Stimulated activated naive CD4-positive, alpha-beta T cell (primary cell): ENCODE measurements at places on chromosomes 4 and X.
A peak's percentile ranks its signal among the peaks of the same experiment; 100 is the strongest.

GRCh38 chr4:4985844-4986243, 33.4 kb downstream of the CYTL1 start:
- no peak for DNase-seq

GRCh38 chr4:10731162-10731561, 46.6 kb upstream of the CLNK start:
- no peak for DNase-seq

DNA sequence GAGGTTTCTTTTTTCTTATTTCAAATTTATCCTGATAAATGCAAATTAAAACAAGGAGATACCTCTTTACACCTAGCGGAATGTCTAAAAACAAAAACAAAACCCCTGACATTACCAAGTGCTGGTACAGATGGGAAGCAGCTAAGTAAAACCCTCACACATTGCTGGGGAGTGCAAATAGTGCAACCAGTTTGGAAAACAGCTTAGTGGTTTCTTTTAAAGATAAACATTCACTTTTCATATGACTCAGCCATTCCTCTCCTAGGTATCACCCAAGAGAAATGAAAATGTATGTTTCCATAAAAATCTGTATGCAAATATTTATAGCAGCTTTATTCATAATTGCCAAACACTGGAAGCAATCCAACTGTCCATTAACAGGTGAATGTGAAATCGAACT, 84.1 kb upstream of the HELT start:
- DNase-seq, result no peak

GRCh38 chr4:54384152-54384551, 155.1 kb downstream of the PDGFRA start:
- DNase-seq, result no peak

- DNase-seq, result no peak
Measured at GRCh38 chrX:115639334-115639880, 78.4 kb downstream of the PLS3 start.

DNA sequence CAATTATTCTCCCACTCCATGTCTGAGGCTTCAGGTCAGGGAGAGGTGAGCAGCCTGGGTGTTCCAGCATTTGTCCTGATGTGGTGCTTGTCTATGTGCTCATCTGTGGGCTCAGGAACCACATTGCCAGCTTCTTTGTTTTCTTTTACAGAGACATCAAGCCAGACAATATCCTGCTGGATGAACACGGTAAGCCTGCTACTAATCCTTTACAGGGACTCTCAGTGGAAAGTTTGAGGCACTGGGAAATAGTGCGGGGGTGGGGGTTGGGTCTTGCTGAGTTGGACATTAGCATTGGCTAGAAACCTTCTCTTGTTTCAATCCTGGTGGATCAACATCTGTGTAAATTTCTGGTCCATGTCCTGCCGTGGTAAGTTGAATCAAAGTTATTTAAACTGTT, 310.3 kb downstream of the EVC2 start:
- DNase-seq, result no peak

- DNase-seq, result no peak
Measured at GRCh38 chr4:98779088-98779487, 120.7 kb upstream of the TSPAN5 start.

DNA sequence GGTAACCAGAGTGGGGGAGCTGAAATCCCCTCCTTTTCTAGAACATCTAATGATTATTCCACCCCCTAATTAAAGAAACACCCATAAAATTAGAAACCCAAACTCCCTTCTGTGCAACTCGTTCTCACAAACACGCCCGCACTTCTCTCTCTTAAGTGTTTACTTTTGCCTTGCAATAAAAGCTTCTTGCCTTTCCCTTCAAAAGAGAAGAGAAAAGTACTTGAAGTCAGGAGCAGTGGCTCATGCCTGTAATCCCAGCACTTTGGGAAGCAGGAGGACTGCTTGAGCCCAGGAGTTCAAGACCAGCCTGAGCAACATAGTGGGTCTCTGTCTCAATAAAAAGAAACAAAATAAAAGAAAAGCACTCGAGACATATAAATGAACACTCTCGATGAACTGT, 3.6 kb upstream of the GPR173 start:
- no peak for DNase-seq

- DNase-seq, result no peak
Measured at GRCh38 chr4:188778905-188779304, 639.7 kb downstream of the TRIML1 start.

- DNase-seq, result no peak
Measured at GRCh38 chr4:127905029-127905428, 24.3 kb downstream of the PLK4 start.

- DNase-seq, result no peak
Measured at GRCh38 chr4:172740434-172740833, 428.2 kb upstream of the GALNT7 start.

GRCh38 chr4:123755655-123756054, 359.1 kb downstream of the SPRY1 start:
- DNase-seq, result no peak

DNA sequence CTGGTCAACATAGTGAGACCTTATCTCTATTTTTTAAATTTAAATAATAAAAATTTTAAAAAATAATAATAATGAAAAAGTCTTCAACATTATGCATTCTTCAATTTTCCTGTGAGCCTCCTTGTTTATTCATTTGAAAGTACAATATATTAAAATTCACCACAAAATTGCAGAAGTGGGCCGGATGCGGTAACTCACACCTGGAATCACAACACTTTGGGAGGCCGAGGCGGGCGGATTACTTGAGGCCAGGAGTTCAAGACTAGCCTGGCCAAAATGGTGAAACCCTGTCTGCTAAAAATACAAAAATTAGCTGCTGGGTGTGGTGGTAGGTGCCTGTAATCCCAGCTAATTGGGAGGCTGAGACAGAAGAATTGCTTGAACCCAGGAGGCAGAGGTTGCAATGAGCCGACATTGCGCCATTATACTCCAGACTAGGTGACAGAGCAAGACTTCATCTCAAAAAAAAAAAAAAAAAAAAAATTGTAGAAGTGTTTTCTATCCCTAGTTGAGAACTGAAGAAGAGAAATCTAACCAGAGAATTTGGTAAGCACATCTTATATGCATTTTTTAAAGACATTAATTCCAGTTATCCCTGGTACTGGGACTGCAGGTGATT, 56.9 kb downstream of the RBM47 start:
- no peak for DNase-seq

DNA sequence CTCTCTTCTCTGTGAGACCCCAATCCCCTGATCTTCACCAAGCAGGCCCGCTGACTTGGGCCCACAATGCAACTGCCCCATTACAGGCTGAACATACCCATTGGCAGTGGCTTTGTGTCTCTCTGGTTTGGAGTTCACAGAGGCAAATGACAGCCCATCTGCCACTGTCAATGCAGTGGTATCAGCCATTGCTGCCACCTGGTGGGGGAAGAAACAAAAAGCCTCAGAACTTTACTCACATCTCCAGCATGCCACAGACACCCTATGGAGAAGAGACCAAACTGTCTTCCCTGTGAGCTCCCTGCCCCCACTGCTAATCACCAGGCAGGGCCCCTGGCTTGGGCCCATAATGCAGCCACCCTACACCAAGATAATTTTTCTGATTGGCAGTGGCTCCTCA, 729.3 kb upstream of the ACTRT1 start:
- DNase-seq, result no peak

DNA sequence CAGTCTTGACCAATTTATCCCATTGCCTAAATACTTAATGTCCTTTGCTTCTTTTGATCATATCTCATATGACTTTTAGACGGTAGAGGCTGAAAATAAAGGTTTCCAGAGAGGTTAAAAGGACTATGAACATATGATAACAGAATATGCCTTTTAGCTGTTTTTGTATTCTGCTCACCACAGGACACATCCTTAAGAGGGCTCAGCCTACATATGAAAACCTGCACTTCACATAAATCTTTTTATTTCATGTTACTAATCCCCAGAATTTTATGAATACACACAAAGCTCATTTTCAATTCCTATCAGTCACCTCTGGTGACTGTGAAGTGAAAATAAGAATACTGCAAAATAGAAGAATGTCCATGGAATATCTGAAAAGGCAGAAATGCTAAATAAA, 92.0 kb downstream of the GPM6A start:
- DNase-seq, result no peak

DNA sequence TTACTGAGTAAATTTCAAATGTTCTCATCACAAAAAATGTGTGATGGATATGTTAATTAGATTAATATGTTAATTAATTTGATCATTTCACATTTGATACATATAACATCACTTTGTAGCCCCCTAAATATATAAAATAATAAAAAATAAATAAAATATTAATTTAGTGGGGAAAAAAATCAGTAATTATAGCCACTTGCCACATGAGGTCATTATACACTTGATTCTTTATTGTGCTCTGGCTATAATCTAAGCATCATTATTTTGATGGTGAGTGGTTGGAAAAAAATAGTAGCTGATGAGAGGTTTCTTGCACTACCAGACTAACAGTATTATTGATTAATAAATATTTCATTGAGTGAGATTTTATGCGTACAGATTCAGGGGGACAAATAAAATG, 57.4 kb downstream of the DCK start:
- no peak for DNase-seq

DNA sequence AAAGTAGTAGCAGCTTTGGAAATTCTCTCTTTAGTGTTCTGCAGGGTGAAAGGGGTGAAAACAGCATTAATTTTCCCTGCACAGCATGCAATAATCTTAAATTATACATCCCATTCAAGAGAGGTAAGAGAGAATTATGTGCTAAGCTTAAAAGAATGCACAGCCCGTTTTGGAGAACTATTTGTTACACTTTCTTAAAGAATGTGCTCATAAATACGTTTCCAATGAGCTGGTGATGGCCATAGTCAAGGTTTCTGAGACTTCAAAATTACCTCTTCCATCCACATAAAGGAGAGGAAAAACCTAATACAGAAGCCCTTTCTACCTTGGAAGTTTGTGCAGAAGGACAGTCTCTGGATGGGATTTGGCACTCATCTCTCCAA, 766.7 kb upstream of the TENM3 start:
- no peak for DNase-seq

GRCh38 chr4:74083546-74083945, 15.4 kb downstream of the CXCL2 start:
- no peak for DNase-seq

DNA sequence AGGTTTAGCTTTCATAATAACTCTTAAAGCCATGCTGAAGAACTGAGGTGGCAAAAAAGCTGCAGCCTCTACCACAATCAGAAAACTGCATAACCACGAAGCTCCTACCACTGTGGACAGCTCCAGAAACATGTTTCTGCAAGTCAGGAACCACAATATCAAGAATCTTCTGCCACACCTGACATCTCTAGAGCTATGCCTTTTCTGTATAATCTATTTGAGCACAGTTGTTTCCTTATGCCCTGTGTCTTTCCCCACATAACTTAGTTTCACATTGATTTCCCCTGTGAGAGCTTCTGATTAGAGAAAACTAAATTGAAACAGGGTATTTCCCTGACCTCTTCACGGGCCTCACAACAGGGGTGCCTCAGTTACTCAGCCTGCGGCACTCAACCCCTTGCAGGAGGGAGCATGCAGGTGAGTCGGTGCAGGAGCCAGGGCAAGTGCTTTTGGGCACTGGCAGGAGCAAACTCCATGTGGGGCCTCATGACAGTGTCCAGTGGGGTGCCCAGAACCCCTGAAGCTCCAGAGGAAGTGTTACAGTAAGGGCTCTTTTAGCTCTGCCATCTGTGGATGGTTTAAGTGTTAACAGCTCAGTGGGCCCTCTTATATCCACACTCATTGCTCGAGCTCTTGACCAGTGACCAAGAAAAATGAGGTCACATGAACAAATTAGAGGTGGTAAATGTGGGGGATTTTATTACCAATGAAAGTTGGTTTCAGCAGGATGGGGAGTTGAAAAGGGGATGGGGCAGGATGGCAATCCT, 132.8 kb upstream of the BMP3 start:
- DNase-seq, result no peak

DNA sequence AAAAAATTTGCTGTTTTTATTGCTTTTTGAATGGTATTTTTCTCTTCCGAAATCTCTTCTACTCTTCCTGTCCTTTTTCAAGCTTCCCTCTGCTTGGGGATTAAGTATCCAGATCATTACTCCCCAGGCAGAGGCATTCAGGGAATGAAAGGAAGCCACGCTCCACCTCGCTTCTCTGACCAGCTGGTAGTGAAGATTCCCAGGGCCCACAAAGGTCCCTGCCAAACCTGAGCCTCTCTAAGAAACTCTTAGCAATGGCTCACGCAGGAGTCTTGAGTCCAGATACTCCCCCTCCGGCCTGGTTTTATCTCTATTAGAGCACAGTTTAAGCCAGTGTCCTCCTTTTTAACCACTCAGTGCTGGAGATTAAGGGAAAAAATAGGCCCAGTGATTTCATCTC, 51.4 kb upstream of the SOD3 start:
- DNase-seq, result no peak

GRCh38 chr4:163591614-163592020, 97.1 kb downstream of the TMA16 start:
- no peak for DNase-seq

DNA sequence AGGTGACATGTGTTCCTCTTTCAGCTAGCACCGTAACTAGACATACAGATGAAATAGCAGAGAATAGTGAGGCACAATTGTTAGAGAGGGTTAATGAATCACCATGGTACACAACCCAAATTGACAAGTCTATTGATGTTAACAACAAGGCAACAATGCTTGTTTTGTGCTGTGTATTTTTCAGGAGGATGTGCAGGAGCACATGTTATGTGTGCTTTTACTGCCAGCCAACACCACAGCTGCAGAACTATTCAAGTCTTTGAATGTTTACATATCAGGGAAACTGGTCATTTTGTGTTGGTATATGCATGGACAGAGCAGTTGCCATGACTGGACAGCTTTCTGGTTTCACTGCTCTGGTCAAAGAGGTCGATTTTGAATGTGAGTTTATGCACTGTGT, 32.8 kb downstream of the STBD1 start:
- no peak for DNase-seq

DNA sequence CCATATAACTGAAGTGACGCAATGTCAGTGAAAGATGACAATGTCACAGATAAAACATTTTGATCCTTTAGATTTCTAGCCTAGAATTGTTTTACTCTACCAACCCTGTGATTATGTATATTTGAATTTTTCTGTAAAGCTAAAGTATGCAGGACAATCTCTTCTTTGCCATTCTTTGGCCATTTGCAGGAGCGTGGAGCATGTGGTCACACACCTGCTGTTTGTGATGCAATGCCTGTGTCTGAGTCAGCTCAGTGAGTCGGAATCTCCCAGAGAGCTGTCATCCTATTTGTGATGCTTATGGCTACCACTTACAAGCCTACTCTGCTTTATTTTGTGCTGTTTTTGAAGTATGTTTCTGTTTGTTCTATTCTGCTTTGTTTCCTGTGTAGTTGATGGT, 214.5 kb downstream of the NAF1 start:
- no peak for DNase-seq

- DNase-seq, result no peak
Measured at GRCh38 chr4:55270481-55270880, 75.6 kb upstream of the SRD5A3 start.

DNA sequence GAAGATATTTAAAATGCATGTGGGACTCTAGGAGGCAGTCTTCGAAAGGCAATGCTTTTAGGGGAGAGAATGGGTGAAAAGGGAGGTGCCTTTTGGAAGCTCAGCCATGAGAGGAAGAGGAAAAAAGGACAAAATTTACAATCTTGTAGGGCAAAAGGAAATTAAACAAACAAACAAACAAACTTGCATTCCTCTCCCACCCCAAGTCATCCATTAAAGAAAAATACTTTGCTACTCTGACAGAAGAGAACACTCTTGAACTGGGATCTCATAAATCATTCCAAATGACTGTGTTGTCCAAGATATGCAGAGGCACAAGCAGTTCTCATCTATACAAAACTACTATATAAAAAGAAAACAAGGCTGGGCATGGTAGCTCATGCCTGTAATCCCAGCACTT, 46.7 kb downstream of the HELQ start:
- DNase-seq, result no peak

GRCh38 chr4:148216866-148217814, 225.1 kb downstream of the NR3C2 start:
- DNase-seq, result no peak

GRCh38 chr4:42750091-42750490, 93.2 kb upstream of the ATP8A1 start:
- DNase-seq, result peak; percentile 8
